Temporal lobe (tissue), 4 donors: ENCODE measurements at places on chromosomes 1 and 21. TPM values are rescaled to one million over a fixed set of nuclear protein-coding genes. Genes with fewer than 3 reads are reported as not detected.

TMEM200B gene
- total RNA-seq, result 0.49 TPM

C8A gene
- total RNA-seq, result not detected

TNNT2 gene
- 0.25 TPM for total RNA-seq

PPIAL4G gene
- 0.25 TPM for total RNA-seq

OR2L5 gene
- total RNA-seq, result 0.25 TPM

TESK2 gene
- total RNA-seq, result 0.74 TPM
